Muscle of leg (tissue), 16 donors: ENCODE measurements at places on chromosomes 6 and 20.

DNA sequence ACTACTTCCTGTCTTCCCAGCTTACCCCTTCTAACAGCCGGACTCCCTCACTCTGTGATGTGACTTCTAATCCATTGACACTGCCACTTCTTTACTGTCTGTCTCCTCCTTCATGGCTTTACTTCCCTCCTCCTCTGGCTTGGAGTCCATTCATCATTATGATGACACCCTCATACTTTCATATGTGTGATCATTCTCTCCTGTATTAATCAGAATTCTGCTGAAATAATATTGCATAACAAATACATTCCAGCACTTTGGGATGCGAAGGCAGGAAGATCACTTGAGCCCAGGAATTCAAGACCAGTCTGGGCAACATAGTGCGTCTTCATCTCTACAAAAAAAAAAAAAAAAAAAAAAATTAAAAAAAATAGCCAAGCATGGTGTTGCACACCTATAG lies 147.9 kb upstream of the BTBD3 start:
- DNase-seq: no peak

GRCh38 chr6:38088829-38089228 lies 269.3 kb downstream of the ZFAND3 start:
- DNase-seq: no peak

DNA sequence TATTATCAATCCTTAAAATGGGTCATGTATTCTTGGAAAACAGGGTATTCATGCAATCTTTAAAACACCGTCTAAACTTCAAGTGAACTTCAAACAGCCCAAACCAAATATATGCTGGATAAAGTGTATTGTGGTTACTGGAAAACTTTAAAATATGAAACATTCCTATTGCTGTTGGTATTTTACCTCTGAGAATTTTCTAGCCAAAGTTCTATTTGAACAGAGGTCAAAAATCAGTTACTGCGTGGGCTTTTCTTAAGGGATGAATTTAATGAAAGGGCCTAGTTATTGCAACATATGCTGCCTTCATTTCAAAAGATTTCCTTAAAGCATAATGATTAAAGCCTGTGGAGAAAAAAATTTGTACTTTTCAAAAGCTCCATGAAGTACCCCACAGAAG lies 436.0 kb downstream of the PLCB1 start:
- peak; percentile 35 for DNase-seq

- DNase-seq: no peak
Measured at GRCh38 chr20:54107600-54108325, 37.4 kb upstream of the BCAS1 start.

GRCh38 chr20:62845416-62846160 lies 16.0 kb downstream of the TCFL5 start:
- peak; percentile 51 for DNase-seq

- no peak for DNase-seq
Measured at GRCh38 chr6:52180787-52181558, 5.2 kb upstream of the IL17A start.

- DNase-seq: peak; percentile 42
Measured at GRCh38 chr6:159249752-159250151, 80.6 kb downstream of the FNDC1 start.

DNA sequence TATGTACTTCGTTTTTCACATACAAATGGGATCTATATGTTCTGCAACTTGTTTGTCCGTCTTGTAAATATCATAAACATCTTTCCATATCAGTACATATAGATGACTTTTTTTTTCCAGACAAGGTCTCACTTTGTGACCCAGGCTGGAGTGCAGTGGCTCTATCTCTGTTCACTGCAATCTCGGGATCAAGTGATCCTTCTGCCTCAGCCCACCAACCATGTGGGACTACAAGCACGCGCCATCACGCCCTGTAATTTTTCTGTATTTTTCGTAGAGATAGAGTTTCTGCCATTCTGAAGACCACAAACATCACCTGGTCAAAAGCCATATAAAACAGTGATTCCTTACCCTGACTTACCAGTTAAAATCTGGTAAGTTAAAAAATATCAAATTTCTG lies 37.7 kb upstream of the SYNCRIP start:
- DNase-seq: no peak
